MM.1S (cell line): ENCODE measurements at places on chromosomes 3 and 15.

DNA sequence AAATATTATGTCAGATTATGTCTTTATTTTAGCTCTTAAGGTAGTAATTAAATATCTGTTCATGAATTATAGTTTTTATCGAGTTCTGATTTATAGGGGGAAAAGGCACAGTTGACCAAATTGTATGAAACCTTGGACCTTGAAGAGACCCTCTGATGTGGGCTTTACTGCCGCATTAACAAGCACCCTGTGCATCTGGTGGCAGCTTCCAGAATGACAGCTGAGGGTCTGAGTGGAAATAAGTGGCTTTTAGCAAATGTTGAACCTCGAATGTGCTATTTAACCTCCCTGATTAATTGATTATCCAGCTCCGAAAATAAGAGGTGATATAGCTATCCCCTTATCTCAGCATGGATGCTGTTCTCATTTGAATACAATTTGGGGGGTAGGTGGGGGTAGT lies 87.0 kb downstream of the TMEM108 start:
- H3K4me1 ChIP-seq, result peaks cover 14% of the 10 kb centered on the region; the same call in 1 of the 2 replicates
- H3K27me3 ChIP-seq, result no peaks in the 10 kb centered on the region
- DNase-seq, result no peak
- no peak overlapping the region for H3K4me3 ChIP-seq
- H3K36me3 ChIP-seq, result no peaks in the 10 kb centered on the region

GRCh38 chr3:195764961-195765706 lies 44.4 kb downstream of the MUC20 start:
- H3K4me3 ChIP-seq, result no peak overlapping the region
- no peaks in the 10 kb centered on the region for H3K4me1 ChIP-seq
- H3K36me3 ChIP-seq, result no peaks in the 10 kb centered on the region

DNA sequence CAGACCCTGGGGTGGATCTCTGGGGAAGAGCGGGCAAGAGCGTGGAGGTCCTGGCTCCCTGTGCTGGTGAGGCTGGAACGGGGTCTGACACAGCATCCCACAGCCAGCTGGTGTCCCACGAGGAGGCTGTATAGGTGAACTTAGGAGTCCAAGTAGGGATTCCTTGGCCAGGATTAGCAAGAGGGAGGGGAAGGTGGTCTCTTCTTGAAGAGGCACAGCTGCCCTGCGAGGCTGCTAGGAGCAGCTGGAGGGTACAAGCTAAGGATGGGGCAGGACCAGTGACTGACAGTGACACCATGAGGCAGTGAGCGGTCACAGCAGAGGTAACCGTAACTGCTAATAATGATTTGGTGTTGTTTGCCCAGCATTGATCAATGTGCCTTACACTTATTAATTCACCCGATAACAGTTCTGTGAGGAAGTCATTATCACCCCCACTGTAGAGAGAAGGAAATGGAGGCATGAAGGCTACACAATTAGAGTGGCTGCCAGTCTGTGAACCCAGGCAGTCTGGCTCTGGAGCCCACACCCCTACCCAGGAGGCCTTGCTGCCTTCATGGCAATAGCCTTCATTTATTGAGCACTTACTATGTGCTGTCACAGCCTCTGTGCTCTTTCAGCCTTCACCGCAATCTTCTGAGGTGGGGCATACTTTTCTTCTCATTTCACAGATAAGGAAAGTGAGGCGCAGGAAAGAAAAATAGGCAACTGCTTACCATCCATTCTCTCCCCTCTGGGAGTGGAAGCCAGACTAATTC lies 59.4 kb downstream of the TMEM44 start:
- H3K36me3 ChIP-seq, result no peaks in the 10 kb centered on the region
- DNase-seq, result peak; percentile 37
- H3K4me1 ChIP-seq, result no peaks in the 10 kb centered on the region
- H3K4me3 ChIP-seq, result no peak overlapping the region
- H3K27me3 ChIP-seq, result peaks cover 16% of the 10 kb centered on the region; the same call in 1 of the 2 replicates
- no peak overlapping the region for H3K27ac ChIP-seq

- H3K36me3 ChIP-seq, result no peaks in the 10 kb centered on the region
- no peaks in the 10 kb centered on the region for H3K27me3 ChIP-seq
- no peak for DNase-seq
- H3K27ac ChIP-seq, result no peak overlapping the region
- no peaks in the 10 kb centered on the region for H3K4me1 ChIP-seq
Observed at GRCh38 chr3:158569794-158570193, 1.2 kb upstream of the MLF1 start.

DNA sequence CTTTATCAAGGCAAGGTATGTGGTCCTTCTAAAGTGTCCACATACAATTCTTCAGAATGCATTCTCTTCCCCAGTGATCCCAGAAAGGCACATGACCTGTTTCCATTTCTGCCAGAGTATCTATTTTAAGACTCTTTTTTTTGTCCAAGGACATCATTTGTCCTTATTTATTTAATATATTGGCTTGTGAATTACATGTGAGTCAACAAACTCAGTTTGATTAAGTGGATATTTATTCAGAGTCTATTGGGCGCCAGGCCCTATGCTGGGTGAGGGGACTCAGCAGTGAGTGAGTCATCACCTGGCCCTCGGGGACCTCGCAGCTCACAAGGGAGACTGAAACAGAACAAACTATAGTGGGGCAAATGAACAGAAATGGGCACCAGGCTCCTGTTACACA lies 136.8 kb downstream of the SNRK start:
- H3K27me3 ChIP-seq, result no peaks in the 10 kb centered on the region
- no peaks in the 10 kb centered on the region for H3K4me1 ChIP-seq
- no peak overlapping the region for H3K4me3 ChIP-seq
- DNase-seq, result no peak

DNA sequence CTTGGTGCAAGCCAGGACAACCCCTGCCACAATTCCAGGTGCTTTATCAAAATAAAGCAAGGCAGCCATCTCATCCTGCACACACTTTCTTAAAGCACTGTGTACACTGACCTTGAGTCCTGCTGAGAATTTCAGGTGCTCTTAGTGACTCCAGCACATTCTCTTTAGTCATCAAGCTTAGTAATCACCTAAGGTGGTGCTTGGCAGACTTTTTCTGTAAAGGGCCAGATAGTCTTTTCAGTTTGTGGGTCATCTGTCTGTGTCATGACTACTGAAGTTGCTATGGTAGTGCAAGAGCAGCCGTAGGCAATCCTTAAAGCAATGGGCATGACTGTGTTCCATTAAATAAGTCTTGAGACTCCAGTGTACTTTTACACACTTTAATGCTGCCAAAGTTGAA lies 36.4 kb downstream of the RIOX2 start:
- no peak for DNase-seq
- no peak overlapping the region for H3K4me3 ChIP-seq
- H3K27me3 ChIP-seq, result no peaks in the 10 kb centered on the region
- no peaks in the 10 kb centered on the region for H3K36me3 ChIP-seq
- no peak overlapping the region for H3K27ac ChIP-seq

- no peak overlapping the region for H3K4me3 ChIP-seq
- no peak for DNase-seq
- no peaks in the 10 kb centered on the region for H3K36me3 ChIP-seq
- H3K27me3 ChIP-seq, result no peaks in the 10 kb centered on the region
- no peak overlapping the region for H3K27ac ChIP-seq
Observed at GRCh38 chr15:60869851-60870250, 359.3 kb downstream of the RORA start.

DNA sequence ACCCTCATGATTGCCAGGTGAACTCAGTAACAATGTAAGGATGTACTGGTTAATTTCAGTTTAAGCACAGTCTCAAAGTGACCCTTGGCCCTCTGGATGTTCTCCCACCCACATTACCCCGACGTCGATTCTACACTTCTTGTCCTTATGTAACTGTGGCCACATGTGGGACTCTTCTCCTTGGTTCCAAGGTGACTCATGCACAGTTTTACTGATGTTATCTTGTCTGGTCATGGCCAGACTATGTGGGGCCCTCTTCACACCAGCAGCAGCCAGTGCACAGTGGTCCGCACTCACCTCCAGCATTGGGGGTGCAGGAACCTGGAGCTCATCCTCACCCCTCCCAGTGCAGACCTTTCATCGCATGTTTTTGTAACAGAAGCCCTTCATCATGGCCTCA lies 519.4 kb downstream of the OCA2 start:
- no peaks in the 10 kb centered on the region for H3K36me3 ChIP-seq
- no peaks in the 10 kb centered on the region for H3K27me3 ChIP-seq
- no peak for DNase-seq
- H3K27ac ChIP-seq, result no peak overlapping the region
- H3K4me3 ChIP-seq, result no peak overlapping the region
- H3K4me1 ChIP-seq, result no peaks in the 10 kb centered on the region

- no peaks in the 10 kb centered on the region for H3K4me1 ChIP-seq
- no peak overlapping the region for H3K4me3 ChIP-seq
- H3K36me3 ChIP-seq, result no peaks in the 10 kb centered on the region
Observed at GRCh38 chr3:53554559-53555067, 60.2 kb downstream of the CACNA1D start.

GRCh38 chr3:101780661-101781060 lies 1.6 kb downstream of the NXPE3 start:
- peaks cover 42% of the 10 kb centered on the region for H3K4me1 ChIP-seq
- H3K27me3 ChIP-seq, result no peaks in the 10 kb centered on the region
- H3K27ac ChIP-seq, result peak overlapping the region; percentile 91; the same call in 1 of the 2 replicates
- H3K4me3 ChIP-seq, result peak overlapping the region; percentile 89
- peak; percentile 41 for DNase-seq
- H3K36me3 ChIP-seq, result peaks cover 4% of the 10 kb centered on the region

GRCh38 chr15:50676799-50677483 lies 9.7 kb downstream of the TRPM7 start:
- H3K27ac ChIP-seq, result no peak overlapping the region
- H3K4me1 ChIP-seq, result no peaks in the 10 kb centered on the region
- no peaks in the 10 kb centered on the region for H3K36me3 ChIP-seq

GRCh38 chr3:9194509-9195184 lies 54.8 kb downstream of the SRGAP3 start:
- no peak overlapping the region for H3K4me3 ChIP-seq
- H3K27me3 ChIP-seq, result no peaks in the 10 kb centered on the region
- H3K27ac ChIP-seq, result no peak overlapping the region
- H3K4me1 ChIP-seq, result no peaks in the 10 kb centered on the region
- no peak for DNase-seq

DNA sequence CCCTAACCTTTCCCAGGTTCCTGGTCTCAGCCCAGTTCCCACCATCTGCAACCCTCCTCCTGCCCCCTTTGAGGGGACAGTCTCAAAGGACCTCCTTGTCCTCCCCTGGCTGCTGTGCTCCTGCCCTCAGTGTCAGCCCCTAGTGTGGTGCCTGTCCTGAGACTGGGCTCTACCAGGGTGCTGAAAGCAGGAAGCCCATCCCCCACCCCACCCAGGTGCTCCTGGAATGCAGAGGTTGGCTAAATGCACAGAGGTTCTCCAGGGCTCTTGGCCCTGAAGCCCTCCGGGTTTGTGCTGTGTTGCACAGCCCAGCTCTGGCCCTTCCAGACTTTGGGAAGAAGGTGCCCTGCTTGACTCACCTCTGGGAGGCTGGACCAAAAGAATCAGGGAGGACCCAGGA lies 21.8 kb downstream of the C3orf18 start:
- no peak for DNase-seq
- peaks cover 33% of the 10 kb centered on the region for H3K27me3 ChIP-seq
- H3K4me3 ChIP-seq, result no peak overlapping the region
- no peaks in the 10 kb centered on the region for H3K4me1 ChIP-seq

DNA sequence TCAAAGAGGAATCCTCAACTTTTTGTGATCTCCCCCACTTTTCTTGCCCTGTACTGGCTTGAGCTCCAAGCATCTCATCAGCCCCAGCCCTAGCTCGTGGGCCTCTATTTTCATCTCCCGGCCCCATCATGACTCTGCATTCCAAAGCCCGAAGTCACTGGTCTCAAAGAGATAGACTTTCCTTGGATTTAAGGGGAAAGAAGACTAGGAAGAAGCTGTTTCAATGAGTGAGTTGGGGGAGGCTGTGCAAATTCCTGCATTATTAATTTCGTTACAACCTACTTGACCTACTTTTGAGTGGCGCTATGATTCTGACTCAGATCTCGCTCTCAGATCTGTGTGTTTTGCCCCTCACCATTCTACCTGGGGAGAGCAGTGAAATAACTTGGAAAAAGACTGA lies 266.6 kb upstream of the TBL1XR1 start:
- H3K4me3 ChIP-seq, result no peak overlapping the region
- peaks cover 4% of the 10 kb centered on the region; the same call in 1 of the 2 replicates for H3K4me1 ChIP-seq
- H3K27ac ChIP-seq, result no peak overlapping the region
- H3K27me3 ChIP-seq, result no peaks in the 10 kb centered on the region

GRCh38 chr3:139537361-139537760 lies 2.2 kb downstream of the RBP1 start:
- no peaks in the 10 kb centered on the region for H3K4me1 ChIP-seq
- no peak for DNase-seq
- H3K4me3 ChIP-seq, result no peak overlapping the region

DNA sequence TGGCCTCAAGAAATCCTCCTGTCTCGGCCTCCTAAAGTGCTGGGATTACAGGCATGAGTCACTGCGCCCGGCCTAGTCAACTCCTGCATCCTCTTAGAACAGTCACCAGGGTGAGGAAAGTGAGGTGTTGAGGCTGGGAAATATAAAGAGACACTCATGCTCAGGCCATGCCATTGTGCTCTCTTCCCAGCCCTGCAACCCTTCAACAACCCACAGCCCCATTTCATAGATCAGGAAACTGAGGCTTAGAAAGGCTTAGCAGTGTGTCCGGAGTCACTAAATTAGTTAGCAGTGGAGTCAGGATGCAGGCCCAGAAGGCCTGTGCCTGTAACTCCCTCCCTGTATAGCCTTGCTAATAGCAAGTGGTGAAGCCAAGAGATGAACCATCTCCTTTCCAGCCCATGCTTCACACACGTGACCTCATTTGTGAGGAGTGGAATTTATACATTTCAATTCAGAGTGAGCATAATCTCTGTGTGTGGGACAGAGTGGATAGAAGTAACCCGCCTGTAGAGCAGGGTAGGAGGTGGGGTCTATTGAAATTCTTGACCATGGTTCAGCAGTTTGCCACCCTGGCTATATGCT lies 51.7 kb upstream of the USP3 start:
- no peak for DNase-seq
- no peaks in the 10 kb centered on the region for H3K36me3 ChIP-seq
- H3K4me1 ChIP-seq, result no peaks in the 10 kb centered on the region
- H3K27me3 ChIP-seq, result no peaks in the 10 kb centered on the region
- no peak overlapping the region for H3K27ac ChIP-seq

GRCh38 chr3:59540696-59541095 lies 490.9 kb upstream of the CFAP20DC start:
- H3K27me3 ChIP-seq, result no peaks in the 10 kb centered on the region
- H3K36me3 ChIP-seq, result no peaks in the 10 kb centered on the region
- H3K4me3 ChIP-seq, result no peak overlapping the region
